ENCODE measurements at places on chromosomes 16 and 17.

GRCh38 chr17:41678907-41679739 lies 9.6 kb upstream of the EIF1 start:
- peak; percentile 77 for ATAC-seq

DNA sequence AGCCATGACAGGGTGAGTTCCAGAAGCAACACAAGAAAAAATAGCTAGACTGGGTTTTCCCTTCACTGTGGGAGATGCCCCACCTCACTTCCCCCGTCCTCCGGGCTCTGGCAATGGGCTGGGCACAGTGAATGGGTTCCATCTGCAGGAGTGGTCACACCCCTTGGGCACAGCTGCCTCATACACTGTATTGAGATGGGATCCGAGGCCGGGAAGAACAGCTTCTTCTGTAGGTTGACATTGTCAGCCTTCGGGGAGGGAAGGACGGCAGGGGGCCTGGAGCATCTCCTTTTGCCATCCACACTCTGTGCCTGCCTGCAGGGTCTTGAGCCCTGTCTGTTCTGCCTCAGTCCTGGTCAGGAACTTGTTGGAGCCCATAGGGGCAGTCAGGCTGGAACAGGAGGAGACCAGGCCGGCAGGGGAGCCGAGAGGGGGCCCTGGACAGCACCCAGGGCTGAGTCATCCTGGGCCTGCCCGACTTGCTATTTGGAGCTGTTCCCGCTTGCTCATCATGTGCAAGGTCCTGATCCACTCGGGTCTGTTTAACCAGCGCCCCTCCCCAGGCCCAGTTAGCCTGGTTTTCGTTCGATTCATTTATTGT lies 286.7 kb downstream of the SEC14L1 start:
- peak; percentile 8 for ATAC-seq

- ATAC-seq: peak; percentile 90
These were observed at the start of gene PPM1E for GRCh38 chr17:58755577-58756245. Gene PPM1E, plus strand, starts transcription at chr17:58755854.

GRCh38 chr16:11632455-11632939 lies 35.8 kb upstream of the SNN start:
- ATAC-seq: peak; percentile 69

GRCh38 chr16:15605839-15606517 lies 37.0 kb downstream of the MARF1 start:
- peak; percentile 69 for ATAC-seq

DNA sequence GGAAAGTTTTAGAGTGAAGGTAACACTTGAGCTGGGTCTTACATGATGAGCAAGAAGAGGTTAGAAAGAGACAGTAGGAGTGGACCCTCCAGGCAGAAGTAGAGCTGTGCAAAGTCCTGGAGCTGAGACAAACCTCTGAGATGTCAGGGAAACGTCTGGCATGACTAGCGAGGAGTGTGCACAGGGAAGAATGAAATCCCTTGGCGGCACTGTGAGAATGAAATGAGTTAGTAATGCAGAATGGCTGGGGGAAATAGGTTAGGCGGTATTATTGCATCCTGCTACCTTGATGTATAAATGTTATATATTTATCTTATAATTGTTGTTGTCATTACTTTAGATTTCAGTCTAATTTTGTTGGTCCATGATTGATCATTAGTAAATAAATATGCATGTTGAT lies 457.9 kb upstream of the CCL2 start:
- no peak for ATAC-seq

GRCh38 chr16:970386-970765 lies 408 bp downstream of the LMF1 start:
- ATAC-seq: peak; percentile 65

DNA sequence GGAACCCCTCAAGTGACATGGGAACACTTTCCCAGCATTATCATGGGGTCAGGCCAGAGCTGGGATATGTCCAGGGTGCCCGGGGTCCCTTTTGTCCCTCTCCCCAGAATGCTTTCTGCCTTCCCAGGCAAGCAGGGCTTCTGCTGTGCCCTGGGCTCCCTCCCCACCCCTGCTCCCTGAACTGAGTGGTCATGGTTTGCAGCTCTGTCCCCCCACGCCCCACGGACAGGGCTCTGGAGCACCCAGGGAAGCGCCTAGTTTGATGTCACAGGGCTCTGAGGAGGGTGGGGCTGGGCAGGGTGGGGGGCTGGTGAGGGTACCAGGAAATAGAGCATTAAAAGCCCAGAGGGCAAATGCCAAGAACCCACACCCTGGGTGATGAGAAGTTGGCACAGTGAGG lies 92.3 kb downstream of the CCDC182 start:
- ATAC-seq: no peak

GRCh38 chr16:75922250-75922649 lies 196.0 kb upstream of the CPHXL start:
- ATAC-seq: no peak

- peak; percentile 18 for ATAC-seq
These were observed 77.9 kb downstream of the KSR1 start for GRCh38 chr17:27533874-27534815.

DNA sequence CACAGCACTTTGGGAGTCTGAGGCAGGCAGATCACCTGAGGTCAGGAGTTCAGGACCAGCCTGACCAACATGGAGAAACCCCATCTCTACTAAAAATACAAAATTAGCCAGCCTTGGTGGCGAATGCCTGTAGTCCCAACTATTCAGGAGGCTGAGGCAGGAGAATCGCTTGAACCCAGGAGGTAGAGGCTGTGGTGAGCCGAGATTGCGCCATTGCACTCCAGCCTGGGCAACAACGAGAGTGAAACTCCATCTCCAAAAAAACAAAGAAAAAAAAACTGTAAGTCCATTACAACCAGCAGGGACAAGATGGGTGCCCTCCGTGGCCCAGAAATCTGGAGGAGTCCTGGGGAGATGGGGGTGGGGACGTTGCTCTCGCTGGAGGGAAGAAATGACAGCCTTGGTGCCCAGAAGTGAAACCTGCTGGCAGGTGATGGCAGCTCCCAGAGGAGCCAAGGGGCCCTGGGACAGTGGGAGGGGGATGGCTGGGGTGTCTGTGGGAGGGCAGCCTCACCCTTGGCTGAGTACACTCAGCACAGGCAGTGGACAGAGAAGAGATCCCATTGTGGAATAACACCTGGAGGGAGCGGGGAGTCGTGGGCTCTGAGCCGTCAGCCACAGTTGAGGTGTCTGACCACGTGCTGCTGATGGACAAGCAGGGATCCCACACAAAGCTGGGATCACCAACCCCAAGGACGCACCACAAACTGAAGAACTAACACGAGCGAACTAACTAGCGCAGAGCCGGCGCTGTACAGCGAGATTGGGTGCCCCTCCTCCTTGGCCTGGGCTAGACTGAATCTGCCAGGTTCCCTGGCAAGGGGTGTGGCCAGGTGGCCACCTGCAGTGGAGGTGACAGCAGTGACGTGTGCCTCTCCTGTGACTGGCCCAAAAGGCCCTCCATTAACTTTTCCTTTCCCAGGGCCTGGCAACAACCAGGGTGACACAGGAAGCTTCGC lies 46.9 kb upstream of the BAHCC1 start:
- ATAC-seq: no peak

DNA sequence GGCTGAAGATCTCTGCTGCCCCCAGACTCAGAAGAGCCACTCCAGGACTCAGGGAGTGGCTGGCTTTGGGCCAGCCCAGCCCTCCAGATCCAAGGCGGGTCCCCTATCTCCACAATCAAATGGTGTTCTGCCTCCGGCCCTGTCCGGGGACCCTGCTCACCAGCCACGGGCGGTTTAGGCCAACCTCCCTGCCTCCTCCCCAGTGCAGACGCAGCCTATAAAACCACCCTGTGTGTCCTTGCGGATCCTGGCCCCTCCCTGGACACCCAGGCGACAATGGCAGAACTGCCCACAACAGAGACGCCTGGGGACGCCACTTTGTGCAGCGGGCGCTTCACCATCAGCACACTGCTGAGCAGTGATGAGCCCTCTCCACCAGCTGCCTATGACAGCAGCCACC lies at the start of gene SLC12A3:
Gene SLC12A3, plus strand, starts transcription at position 248 of the 400 bp plus-strand sequence. Its CDS starts 29 bp downstream, at position 277.
- no peak for ATAC-seq

- no peak for ATAC-seq
These were observed 848 bp downstream of the CES3 start for GRCh38 chr16:66961914-66962313.

- peak; percentile 86 for ATAC-seq
These were observed 12.4 kb upstream of the TCAP start for GRCh38 chr17:39652587-39653315.

DNA sequence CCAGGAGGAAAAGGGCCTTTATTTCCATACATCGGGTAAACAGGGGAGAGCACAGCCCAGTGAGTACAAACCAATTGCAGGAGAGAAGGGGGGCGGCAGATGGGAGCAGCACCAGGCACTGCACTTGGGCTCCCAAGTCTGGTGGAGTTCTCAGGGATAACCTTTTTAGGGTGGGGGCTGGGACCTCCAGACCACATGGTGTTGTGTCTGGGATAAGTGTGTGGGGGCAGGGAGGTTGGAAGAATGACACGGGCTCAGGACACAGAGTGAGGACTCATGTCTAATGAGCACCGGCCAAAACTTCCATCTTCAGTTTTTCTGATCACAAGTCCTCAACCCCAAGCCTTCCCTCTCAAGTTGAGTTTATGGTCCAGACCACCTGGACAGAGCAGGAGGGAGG lies 30.6 kb downstream of the PIPOX start:
- no peak for ATAC-seq

DNA sequence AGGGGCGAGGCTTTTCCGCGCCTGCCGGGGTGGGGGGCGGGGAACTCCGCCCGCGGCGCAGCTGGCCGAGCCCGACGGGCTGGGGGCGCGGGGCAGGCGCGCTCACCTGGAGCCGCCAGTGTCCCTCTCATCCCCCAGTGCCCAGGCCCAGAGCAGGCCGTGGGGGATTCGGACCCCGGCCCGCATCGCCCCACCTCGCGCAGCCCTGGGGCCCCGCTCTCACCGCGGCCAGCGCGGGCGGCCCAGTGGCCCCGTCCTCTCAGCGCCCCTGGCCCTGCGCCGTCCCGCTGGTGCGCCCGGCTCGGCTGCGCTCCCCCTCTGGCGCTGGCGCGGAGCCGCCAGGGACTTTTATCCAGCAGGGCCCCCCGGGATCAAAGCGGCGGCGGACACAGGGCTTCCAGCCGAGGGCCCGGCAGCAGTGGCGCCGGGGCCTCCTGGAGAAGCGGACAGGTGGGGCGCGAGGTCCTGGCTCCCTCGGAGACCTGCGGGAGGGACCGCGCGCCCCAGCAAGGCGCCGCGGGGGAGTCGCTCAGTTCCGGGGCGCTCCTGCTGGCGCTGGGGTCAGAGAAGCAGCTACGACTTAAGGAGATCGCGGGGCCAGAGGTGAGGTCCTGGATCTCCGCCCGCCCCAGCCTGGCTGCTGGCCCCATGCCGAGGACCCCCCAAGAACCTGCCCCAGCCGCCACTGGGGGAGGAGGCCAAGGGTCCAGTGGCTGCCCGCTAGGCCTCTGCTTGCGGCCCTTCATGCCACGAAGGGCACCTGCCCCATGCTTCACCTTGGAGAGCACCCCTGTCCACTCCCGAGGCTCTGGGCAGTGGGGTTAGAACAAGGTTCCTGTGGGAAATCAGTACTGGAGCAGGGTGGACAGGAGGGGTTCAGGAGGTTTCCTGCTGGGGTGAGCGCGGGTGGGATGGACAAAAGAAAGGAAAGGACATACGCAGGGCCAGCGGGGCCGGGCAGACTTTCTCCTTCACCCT lies 823 bp upstream of the NOTUM start:
- ATAC-seq: no peak

- ATAC-seq: no peak
These were observed 505.5 kb downstream of the CDH8 start for GRCh38 chr16:61530697-61531096.

DNA sequence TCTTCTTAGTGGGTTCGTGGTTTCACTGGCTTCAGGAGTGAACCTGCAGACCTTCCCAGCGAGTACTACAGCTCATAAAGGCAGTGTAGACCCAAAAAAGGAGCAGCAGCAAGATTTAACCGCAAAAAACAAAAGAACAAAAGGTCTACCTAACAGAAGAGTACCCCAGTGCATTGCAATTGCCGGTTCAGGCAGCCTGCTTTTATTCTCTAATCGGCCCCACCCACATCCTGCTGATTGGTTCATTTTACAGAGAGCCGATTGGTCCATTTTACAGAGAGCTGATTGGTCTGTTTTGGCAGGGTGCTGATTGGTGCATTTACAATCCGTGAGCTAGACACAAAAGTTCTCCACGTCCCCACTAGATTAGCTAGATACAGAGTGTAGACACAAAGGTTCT lies 2.0 kb upstream of the ARRB2 start:
- no peak for ATAC-seq

- ATAC-seq: no peak
These were observed 320 bp upstream of the KRTAP4-2 start for GRCh38 chr17:41178341-41178740.

DNA sequence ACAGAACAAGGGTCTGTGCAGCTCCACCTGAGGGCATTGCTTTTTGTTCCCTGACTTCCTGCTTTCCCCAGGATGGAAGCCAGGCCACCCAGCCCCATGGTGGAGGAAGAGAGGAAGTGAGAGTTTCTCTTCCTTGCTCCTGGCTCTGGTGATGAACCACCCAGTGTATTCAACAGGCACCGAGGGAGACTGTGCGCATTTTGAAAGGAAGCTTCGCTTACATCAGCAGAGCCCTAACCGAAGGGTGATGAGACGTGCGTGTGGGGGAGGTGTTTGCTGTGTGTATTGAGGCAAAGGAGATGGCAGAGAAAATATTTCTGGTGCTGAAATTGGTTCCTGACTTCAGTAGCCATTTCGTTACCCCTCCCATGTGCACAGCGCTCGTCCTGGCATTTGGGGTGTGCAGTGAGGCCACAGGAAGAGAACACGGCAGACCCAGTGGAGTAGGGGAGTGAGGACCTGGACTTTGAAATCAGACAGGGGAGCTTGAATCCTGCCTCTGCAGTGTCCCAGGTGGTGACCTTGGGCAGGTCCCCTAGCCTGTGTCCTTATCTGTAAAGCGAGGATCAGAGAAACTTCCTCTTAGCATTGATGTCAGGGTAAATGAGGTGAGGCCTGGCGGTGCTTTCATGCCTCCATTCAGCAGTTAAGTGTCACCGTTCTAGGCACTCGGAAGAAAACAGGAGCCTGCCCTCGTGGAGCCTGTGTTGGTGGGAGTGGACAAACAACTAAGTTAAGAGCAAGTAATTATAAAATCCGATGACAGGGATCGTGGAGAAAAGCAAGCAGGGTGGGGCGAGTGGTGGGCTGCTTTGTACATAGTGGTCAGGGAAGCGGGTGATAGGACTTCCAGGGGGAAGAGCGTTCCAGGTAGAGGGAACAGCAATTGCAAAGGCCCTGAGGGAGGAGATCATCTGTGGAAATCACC lies 7.4 kb downstream of the CMIP start:
- ATAC-seq: peak; percentile 62

GRCh38 chr17:51165680-51166197 lies 472 bp upstream of the NME2 start:
- peak; percentile 9 for ATAC-seq

DNA sequence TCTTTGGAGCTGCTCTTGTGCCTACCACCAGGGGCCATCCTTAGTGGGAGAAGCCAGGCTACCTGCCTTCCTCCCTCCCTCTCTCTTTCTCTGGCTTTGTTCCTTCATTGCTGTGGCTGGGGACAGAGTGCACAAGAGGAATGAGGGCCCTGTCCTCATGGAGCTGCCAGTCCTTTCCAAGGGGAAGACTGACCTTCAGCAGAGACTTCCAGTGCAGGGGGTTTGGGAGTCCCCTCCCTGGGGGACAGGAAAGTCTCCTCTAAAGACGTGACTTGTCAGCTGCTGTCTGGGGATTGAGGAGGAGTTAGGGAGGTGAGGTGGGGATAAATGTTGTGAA lies 108.1 kb downstream of the CMIP start:
- ATAC-seq: no peak
